ENCODE measurements at places on chromosomes 7 and 10.

- no peaks in the 10 kb centered on the region for H3K36me3 ChIP-seq
- peak; percentile 48 for DNase-seq
- H3K27me3 ChIP-seq: no peaks in the 10 kb centered on the region
- H3K4me3 ChIP-seq: no peak overlapping the region
Measured at GRCh38 chr10:103564776-103565520, 71.4 kb downstream of the NEURL1 start.

DNA sequence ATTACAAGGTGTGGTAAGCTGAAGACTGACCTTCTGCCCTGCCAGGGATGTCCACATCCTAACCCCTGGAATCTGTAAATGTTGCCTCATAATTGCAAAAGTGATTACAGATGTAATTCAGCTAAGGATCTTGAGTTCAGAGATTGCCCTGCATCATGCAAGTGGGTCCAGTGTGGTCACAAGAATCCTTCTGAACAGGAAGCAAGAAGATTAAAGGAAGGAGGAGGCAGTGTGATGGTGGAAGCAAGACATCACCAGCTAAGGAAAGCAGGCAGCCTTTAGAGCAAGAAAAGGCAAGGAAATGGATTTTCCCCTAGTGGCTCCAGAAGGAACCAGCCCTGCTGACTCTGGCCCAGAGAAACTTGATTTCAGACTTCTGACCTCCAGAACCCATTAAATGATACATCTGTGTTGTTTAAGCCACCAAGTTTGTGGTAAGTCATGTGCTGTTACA lies 78.1 kb downstream of the USP6NL start:
- no peaks in the 10 kb centered on the region for H3K27me3 ChIP-seq
- H3K4me1 ChIP-seq: peaks cover 6% of the 10 kb centered on the region
- H3K36me3 ChIP-seq: no peaks in the 10 kb centered on the region
- no peak overlapping the region for H3K27ac ChIP-seq
- no peak overlapping the region for H3K4me3 ChIP-seq

- no peaks in the 10 kb centered on the region for H3K36me3 ChIP-seq
- no peaks in the 10 kb centered on the region for H3K27me3 ChIP-seq
- no peaks in the 10 kb centered on the region for H3K4me1 ChIP-seq
- DNase-seq: no peak
- H3K27ac ChIP-seq: no peak overlapping the region
Measured at GRCh38 chr10:72887043-72887442, 6.5 kb upstream of the OIT3 start.

DNA sequence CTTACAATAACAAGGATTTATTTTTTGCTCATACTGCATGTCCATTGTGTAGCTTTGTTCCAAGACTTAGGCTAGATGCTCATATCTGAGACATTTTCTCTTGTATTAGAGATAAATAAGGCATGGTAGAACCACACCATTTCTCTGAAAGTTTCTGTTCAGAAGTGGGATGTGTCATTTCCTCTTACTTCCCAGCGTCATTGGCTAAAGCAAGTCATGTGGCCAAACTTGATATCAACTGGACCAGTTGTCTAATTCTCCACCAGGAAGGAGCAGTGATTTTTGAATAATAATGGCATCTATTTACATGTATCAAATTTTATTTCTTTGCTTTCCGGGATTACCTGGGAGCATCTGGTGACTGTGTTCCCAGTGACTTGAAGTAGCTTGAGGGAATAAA lies 38.3 kb downstream of the AHCYL2 start:
- DNase-seq: no peak
- H3K4me1 ChIP-seq: peaks cover 1% of the 10 kb centered on the region
- no peak overlapping the region for H3K4me3 ChIP-seq
- no peak overlapping the region for H3K27ac ChIP-seq
- H3K27me3 ChIP-seq: no peaks in the 10 kb centered on the region
- H3K36me3 ChIP-seq: no peaks in the 10 kb centered on the region

DNA sequence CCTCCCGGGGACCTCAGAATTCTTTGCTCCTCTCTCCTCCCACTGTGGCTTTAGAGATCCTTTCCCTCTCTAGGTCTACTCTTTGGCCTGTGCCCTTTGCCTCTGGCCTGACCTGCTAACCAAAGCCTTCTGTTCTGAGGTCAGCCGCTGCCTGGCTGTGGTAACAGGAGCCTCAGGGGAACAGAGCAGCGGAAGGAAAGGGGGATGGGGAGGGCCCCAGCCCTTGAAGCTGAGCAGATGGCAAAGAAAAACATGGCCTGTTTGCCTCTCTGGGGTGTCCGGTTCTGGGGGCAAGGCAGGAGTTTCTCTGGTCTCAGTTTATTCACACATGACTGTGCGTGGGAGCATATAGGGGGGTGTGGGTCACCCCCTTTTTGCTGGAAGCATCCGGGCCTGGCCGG lies 28.2 kb downstream of the COL26A1 start:
- H3K27me3 ChIP-seq: no peaks in the 10 kb centered on the region
- DNase-seq: peak; percentile 89
- H3K36me3 ChIP-seq: no peaks in the 10 kb centered on the region
- no peak overlapping the region for H3K27ac ChIP-seq
- peaks cover 3% of the 10 kb centered on the region for H3K4me1 ChIP-seq

DNA sequence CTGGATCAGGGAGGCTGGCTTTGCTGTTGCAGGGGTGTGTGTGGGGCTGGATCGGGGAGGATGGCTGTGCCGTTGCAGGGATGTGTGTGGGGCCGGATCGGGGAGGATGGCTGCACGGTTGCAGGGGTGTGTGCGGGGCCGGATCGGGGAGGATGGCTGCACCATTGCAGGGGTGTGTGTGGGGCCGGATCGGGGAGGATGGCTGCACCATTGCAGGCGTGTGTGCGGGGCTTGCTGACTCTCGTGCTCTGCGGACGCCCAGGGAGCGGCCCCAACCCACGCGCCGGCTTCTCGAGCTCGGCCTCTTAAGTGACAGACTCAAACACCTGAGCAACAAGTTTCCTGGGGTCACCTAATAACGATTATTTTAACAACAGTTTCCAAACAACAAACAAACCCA lies 518.2 kb downstream of the DNAJB6 start:
- no peaks in the 10 kb centered on the region for H3K27me3 ChIP-seq
- DNase-seq: no peak
- H3K27ac ChIP-seq: no peak overlapping the region
- H3K4me1 ChIP-seq: no peaks in the 10 kb centered on the region

- H3K27ac ChIP-seq: no peak overlapping the region
- no peaks in the 10 kb centered on the region for H3K4me1 ChIP-seq
- no peaks in the 10 kb centered on the region for H3K36me3 ChIP-seq
- DNase-seq: no peak
- H3K27me3 ChIP-seq: no peaks in the 10 kb centered on the region
- no peak overlapping the region for H3K4me3 ChIP-seq
Measured at GRCh38 chr10:132828681-132829080, 42.7 kb upstream of the NKX6-2 start.

Data from mesendoderm (in vitro differentiated cells).